ENCODE measurements at places on chromosomes 2 and 18.

- no peak for DNase-seq
Measured at GRCh38 chr18:77560341-77560992, 310.8 kb downstream of the GALR1 start.

GRCh38 chr2:213022987-213023386, 128.4 kb downstream of the IKZF2 start:
- no peak for DNase-seq

GRCh38 chr2:61135510-61135909, 26.5 kb upstream of the C2orf74 start:
- no peak for DNase-seq

DNA sequence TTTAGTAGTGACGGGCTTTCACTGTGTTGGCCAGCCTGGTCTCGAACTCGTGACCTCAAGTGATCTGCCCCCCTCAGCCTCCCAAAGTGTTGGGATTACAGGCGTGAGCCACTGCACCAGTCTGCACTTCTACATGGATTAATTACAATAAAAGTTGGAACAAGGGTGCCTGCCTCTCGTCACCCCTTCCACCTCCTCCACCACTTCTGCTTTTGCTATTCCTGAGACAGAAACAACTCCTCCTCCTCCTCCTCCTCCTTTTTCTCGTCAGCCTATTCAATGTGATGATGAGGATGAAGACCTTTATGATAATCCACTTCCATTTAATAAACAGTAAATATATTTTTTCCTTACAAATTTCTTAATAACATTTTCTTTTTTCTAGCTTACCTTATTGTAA, 35.2 kb downstream of the SRBD1 start:
- DNase-seq = no peak

DNA sequence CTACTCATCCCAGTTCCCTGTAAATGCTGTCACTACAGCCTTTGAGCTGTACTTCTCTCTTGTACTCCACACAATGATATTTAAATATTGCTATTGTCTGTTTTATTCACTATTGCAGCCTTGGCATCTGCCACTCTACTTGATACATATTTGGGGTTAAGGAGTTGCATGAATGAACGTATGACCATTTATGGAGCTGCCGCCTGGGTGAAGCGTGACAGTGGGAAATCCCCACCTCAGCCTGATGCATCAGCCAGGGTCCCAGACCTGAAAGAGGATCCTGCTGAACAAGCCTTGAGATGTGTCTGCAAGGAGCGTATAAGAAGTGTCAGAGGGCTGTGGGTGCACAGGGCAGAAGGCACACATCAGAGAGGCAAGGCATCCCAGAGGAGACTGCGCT, 39.1 kb downstream of the MRPL35 start:
- DNase-seq = no peak

GRCh38 chr2:175624785-175625184, 377.3 kb downstream of the LNPK start:
- no peak for DNase-seq

DNA sequence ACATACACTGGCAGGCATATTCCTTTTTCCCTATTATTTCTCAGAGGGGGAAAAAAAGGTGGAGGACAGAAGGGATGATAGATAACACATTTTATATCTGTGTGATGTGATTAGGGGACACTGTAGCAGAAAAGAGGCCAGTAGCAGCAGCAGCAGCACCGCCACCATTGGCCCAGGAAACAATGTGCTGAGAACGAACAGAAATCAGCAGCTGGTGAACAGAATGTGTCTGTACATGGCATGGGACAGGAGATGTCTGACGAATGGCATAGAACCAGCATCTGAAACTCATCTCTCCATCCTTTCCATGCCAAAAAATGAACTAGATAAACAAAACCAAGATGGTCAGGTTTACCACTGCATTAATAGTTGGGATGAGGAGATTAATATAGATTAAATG, 936.1 kb upstream of the ACVR2A start:
- no peak for DNase-seq

DNA sequence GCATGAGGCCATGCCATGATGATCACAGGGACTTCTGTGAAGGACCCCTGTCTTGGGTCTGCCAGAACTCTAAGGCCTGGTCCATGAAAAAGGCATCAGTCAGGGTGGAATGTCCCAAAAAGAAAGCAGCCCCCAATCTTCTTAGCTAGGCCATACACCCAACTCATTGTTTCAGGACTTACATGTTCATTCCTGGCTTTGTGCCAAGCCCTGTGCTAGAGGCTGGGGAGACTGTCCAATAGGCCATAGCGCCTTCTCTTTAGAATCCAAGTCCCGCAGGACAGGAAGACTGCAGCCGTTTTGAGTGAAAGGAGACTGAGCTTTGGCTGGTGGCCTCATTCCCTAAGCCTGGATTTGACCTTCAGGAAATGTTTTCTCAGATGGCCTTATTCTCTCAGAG, 247.3 kb downstream of the PRKCE start:
- no peak for DNase-seq

DNA sequence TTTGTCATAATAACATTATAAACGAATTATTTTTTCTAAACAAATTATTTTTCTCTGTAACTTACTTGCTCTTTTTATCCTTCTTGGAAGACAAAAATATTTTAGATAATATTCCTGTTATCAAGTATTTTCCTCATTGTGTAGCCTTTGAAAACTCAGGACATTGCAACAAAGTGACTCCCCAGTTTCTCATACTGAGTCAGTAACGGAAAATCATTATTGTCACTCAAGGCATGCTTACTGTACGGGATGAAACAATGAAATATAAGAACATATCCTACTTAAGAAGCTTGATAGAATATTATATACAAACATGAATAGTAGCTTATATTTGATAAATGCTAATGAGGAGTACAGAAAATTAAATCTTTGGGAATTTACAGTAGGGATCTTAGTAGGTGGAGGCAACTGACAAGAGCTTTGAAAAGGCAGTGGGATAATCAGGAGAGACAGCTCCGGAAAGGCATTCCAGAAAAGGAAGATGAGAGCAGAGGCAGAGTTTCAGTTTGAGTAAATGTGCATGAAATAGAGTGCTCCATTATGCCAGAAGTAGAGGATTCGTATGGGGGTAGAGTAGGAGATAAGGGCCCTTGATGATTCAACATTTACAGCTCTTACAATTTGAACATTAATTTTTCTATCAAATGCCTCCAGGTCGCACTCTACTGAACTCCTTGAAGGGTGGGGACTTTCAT, 14.0 kb upstream of the YES1 start:
- no peak for DNase-seq

DNA sequence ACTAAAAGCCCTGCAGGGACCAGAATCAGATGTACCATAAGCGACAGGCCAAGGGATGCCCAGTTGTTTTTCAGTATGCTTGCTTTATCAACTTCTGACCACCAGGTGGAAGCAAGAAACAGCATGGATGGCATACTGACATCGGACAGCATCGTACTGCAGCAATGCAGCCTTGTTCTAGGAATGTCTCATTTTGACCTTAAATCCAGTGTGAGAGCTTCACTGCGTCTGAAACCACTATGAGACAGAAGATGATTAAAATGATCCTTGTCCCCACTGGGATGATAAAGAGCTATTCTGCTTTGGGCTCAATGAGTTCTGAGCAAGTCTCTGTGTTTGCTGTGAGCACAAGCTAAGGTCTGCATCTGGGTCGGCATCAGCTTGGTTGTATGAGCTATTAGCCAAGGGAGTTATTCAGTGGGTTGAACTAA, 54.3 kb downstream of the CDK15 start:
- peak; percentile 14 for DNase-seq

DNA sequence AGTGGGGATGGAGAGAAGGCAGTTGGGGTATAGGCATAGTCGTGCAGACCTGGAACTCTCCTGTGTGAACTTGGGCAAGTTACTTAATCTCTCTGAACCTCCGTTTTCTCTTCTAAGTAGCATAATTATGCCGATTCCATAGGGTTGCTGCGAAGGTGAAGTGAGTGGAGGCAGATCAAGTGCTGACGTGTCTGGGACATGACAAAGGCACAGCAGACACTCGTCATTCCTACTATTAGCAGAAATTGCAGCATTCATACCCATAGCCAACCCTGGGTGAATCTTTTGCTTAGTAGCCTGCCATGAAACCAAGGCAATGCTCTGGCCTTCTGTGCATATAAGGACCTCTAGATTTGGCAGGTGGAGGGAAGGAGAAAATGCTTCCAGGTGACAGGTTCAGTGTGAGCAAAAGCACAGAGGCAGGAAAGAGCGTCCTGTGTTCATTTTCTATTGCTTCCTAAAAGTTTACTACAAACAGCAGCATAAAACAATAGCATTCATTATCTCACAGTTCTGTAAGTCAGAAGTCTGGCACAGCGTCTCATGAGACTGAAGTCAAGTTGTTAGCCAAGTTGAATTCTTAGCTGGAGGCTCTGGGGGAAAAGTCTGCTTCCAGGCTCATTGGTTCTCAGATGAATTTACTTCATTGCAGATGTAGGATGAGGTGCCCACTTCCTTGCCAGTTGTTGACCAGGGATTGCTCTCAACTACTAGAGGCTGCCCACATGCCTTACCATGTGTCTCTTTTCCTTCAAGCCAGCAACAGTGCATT, 77.8 kb downstream of the CTIF start:
- no peak for DNase-seq

DNA sequence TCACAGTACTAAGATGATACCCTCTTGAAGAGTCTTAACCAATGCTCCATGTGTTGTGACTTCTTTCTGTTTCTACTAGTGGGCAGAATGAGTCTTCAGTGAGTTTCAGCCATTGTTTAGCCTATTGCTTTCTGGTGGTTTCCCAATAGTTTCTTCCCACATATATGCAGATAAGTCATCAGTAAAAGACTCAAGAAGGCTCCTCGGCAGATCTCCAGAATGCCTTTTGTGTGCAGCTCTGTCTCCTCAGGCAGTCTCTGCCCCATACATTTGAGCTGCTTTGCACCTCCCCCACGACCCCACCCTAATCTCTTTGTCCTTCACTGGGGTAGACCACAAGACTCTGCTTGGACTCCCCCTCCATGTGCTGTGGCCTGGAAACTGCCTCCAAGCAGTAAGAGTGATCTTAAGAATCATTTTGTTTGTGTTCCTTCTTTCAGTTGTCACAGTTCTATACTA, 71.6 kb upstream of the CHRNA1 start:
- no peak for DNase-seq

- peak; percentile 6 for DNase-seq
Measured at GRCh38 chr2:24304098-24304497, 56.2 kb downstream of the ITSN2 start.

GRCh38 chr2:148989882-148990493, 48.5 kb upstream of the LYPD6B start:
- peak; percentile 46 for DNase-seq

- no peak for DNase-seq
Measured at GRCh38 chr2:217396165-217396564, 536.3 kb upstream of the TNP1 start.
